ENCODE measurements at places on chromosomes 6 and 20. TPM values are rescaled to one million over a fixed set of nuclear protein-coding genes. Genes with fewer than 3 reads are reported as not detected.

Gene DAAM2
- not detected for total RNA-seq

Gene MYLK2
- total RNA-seq, result 0.66 TPM

Gene ZNF184
- total RNA-seq, result 11.6 TPM

Gene FOXQ1
- not detected for total RNA-seq

GRCh38 chr20:4371623-4372251, 350.0 kb upstream of the PRND start:
- peaks cover 34% of the 10 kb centered on the region for H3K4me1 ChIP-seq
- DNase-seq, result no peak
- no peak overlapping the region for H3K4me3 ChIP-seq
- H3K27me3 ChIP-seq, result peaks cover 6% of the 10 kb centered on the region
- H3K36me3 ChIP-seq, result peaks cover 29% of the 10 kb centered on the region
- no peak overlapping the region for H3K27ac ChIP-seq

GRCh38 chr6:44056392-44057237, 70.6 kb downstream of the MRPL14 start:
- peaks cover 20% of the 10 kb centered on the region for H3K4me1 ChIP-seq
- DNase-seq, result no peak
- no peak overlapping the region for H3K27ac ChIP-seq

DNA sequence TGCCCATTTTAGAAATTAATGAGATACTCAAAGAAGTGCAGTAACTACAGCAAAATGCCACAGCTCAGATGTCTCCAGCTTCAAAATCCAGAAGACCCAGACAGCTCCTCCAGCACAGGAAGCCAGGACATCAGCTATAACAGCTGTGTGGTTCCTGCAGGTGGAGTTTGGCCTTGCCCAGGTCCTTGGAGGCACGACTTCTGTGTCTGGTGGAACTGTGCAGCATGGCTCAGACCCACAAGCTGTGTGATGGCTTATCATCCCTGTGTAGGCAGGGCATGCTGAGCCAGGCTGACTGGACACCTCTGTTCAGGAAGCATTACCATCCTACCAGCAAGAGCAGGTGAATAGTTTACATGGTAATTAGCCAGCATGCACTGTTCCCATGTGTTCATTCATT, 26.5 kb upstream of the CD93 start:
- H3K27ac ChIP-seq, result no peak overlapping the region
- no peak for DNase-seq
- no peaks in the 10 kb centered on the region for H3K4me1 ChIP-seq
- no peaks in the 10 kb centered on the region for H3K36me3 ChIP-seq

DNA sequence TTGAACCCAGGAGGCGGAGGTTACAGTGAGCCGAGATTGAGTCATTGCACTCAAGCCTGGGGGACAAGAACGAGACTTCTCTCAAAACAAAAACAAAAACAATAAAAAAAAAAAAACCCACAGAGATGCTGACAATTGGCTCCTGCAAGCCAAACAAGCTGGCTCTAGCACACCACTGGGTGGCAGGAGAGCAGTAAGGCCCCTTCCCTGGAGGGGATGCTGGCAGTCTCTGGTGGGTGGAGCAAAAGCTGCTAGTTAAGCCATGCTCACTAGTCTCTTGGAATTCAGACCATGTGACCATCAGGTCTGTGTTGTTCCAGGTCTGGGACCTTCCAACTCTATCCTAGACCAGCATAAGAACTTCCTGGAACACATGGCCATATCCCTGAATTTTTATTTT, 18.9 kb upstream of the DSN1 start:
- peak; percentile 35 for DNase-seq
- H3K36me3 ChIP-seq, result no peaks in the 10 kb centered on the region
- H3K4me1 ChIP-seq, result no peaks in the 10 kb centered on the region
- no peak overlapping the region for H3K27ac ChIP-seq

DNA sequence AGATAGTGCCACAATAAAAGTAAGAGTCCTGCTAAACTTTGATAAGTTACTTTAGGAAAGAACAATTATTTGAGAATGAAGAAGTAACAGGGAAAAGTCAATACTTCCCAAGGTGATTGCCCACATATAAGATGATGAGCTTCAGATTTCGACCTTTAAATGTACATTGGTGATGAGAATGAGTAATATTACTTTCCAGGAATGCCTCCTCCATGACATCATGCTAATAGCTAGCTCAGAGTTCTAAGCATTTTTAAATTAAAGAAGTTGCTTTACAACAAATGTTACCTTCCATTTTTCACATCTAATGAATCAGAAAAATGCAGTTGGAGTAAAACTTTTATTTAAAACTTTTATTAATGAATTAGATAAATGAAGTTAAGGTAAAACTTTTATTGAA, 22.5 kb upstream of the OPN5 start:
- peaks cover 10% of the 10 kb centered on the region for H3K27me3 ChIP-seq
- no peak overlapping the region for H3K27ac ChIP-seq
- no peak for DNase-seq
- no peaks in the 10 kb centered on the region for H3K4me1 ChIP-seq
- no peak overlapping the region for H3K4me3 ChIP-seq

DNA sequence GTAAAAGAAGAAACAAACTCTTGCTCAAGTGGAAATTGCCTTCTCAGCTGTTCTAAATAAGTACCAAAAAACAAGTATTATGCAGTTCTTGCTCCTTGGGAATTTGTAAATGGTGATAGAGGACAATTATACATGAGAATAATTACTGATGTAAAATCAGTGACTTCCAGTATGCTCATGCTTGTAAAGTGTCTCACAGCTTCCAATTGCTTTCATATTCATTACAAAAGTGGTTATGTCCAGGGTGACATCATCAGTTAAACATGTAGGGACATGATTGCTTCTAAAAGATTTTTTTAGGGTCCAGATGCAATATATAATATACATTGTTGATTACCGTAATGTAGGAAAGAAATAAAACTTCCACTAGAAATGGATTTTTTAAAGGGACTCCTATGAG, 122.8 kb upstream of the B3GAT2 start:
- no peak for DNase-seq
- H3K4me1 ChIP-seq, result no peaks in the 10 kb centered on the region
- H3K27me3 ChIP-seq, result no peaks in the 10 kb centered on the region

GRCh38 chr20:49452011-49452482, 30.4 kb downstream of the KCNB1 start:
- no peak overlapping the region for H3K27ac ChIP-seq
- no peaks in the 10 kb centered on the region for H3K36me3 ChIP-seq
- H3K27me3 ChIP-seq, result peaks cover 19% of the 10 kb centered on the region
- no peaks in the 10 kb centered on the region for H3K4me1 ChIP-seq
- no peak for DNase-seq

DNA sequence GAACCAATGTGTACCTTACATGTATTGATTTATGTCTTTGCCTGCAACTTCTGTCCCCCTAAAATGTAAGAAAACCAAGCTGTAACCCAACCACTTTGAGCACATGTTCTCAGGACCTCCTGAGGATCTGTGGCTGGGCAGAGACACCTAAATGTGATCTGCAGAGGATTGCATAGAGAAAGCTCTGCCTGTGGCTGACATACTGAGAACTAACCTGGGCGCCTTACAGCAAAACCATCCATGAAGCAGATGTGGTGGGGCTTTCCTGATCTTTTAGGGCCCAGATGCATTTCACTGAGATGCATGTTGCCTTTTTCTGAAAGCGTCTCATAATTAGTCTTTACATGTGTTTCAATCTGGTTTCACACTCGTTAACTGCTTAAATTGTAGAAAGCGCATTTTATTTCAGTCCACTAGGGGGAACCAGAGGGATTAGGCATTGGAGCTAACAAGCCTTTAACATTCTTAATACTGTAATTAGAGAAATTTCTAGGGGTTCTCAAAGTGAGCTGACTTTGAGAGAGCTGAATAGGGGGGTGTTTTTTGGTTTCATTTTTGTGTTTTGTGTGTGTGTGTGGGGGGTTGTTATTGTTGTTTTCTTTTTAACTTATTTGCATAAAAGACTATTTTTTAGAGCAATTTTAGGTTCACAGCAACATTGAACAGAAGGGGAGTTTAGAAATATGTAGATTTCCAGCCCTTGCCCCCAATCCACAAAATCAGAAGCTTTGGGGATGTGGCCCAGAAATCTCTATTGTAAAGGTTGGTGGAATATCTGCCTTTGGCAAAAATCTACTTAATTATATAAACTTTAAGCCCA, 50.9 kb upstream of the FAM184A start:
- peaks cover 6% of the 10 kb centered on the region for H3K4me1 ChIP-seq
- no peaks in the 10 kb centered on the region for H3K36me3 ChIP-seq
- peaks cover 10% of the 10 kb centered on the region for H3K27me3 ChIP-seq
- no peak overlapping the region for H3K4me3 ChIP-seq
- DNase-seq, result peak; percentile 53

DNA sequence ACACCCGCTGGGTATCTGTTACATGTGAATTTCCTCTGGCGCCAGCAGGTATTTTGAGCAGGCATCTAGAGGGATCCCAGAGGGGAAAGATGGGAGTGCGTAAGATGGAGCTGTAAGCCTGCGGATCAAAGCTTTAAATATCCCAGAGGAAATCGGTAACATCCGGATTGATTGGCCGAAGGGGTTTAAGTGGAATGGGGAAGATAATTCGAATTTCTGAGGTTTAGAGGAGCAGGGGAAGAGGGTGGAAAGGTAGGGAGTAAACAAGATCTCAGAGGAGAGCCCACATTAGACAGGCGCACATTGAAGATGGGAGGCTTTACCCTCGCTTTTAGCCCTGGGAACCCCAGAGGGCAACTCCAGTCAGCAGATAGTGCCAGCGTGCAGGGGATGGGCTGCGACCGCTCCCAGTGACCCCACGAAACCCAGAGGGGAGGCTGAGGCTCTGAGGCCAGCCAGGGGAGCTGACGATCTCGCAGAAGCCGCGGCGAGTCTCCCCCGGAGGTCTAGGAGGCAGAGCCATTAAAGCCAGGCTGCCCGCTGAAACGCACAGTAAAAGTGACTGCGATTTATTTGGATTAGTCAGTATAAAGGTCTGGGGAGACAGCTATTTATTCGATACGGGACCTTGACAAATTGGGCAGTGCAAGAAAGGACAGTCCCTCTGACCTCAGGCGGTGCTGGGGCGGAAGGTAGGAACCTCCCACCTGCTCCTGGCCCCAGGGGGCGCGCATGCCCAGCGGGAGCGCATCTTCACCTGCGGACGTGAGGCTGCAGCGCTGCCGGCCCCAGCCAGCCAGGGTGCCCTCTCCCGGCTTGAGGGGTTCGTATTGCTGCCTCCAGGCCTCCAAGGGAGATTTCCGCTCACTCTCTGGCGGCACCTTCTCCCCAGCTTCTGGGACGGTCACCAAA, 34.3 kb upstream of the TCF21 start:
- no peaks in the 10 kb centered on the region for H3K4me1 ChIP-seq
- H3K27me3 ChIP-seq, result peaks cover 56% of the 10 kb centered on the region
- H3K36me3 ChIP-seq, result no peaks in the 10 kb centered on the region
- H3K4me3 ChIP-seq, result no peak overlapping the region
- DNase-seq, result no peak

GRCh38 chr6:2502096-2502997, 248.4 kb downstream of the MYLK4 start:
- H3K36me3 ChIP-seq, result no peaks in the 10 kb centered on the region
- DNase-seq, result no peak
- H3K27me3 ChIP-seq, result peaks cover 21% of the 10 kb centered on the region
- H3K27ac ChIP-seq, result no peak overlapping the region
- H3K4me3 ChIP-seq, result no peak overlapping the region
- no peaks in the 10 kb centered on the region for H3K4me1 ChIP-seq

GRCh38 chr6:128515550-128516513, 4.6 kb downstream of the PTPRK start:
- no peak overlapping the region for H3K4me3 ChIP-seq
- peaks cover 29% of the 10 kb centered on the region for H3K27me3 ChIP-seq
- no peak overlapping the region for H3K27ac ChIP-seq
- DNase-seq, result no peak
- no peaks in the 10 kb centered on the region for H3K36me3 ChIP-seq

DNA sequence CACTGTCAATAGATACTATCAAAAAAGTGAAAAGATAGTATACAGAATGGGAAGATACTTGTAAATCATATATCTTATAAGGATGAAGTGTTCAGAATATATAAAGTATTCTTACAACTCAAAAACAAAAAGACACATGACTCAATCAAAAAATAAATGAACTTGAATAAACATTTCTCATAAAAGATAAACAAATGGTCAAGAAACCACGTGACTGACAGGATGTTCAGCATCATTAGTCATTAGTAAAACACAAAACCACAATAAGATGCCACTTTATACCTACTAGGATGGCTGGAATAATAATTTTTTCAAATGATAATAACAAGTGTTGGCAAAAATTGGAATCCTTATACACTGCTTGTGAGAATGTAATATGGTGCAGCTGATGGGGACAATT, 729.1 kb upstream of the HS3ST5 start:
- DNase-seq, result no peak
- no peaks in the 10 kb centered on the region for H3K36me3 ChIP-seq
- H3K4me1 ChIP-seq, result no peaks in the 10 kb centered on the region
- H3K27ac ChIP-seq, result no peak overlapping the region
- H3K4me3 ChIP-seq, result no peak overlapping the region
- H3K27me3 ChIP-seq, result no peaks in the 10 kb centered on the region
